Activated T-cell treated with anti-CD3 and anti-CD28 coated beads, Interleukin-2, amount 50 U/mL, for 24 hours (primary cell): ENCODE measurements at places on chromosomes 11 and 22.

GRCh38 chr11:782264-783174 is 5.2 kb upstream of the GATD1 start:
- no peak for DNase-seq
- no peak overlapping the region for H3K4me3 ChIP-seq
- peaks cover 34% of the 10 kb centered on the region for H3K36me3 ChIP-seq

GRCh38 chr11:57434640-57435546 is 8.0 kb upstream of the SLC43A3 start:
- H3K27ac ChIP-seq = no peak overlapping the region
- DNase-seq = no peak
- no peak overlapping the region for H3K4me3 ChIP-seq
- no peaks in the 10 kb centered on the region for H3K36me3 ChIP-seq

GRCh38 chr11:131814108-131814507 is 443.7 kb downstream of the NTM start:
- H3K36me3 ChIP-seq = no peaks in the 10 kb centered on the region
- no peaks in the 10 kb centered on the region for H3K27me3 ChIP-seq
- DNase-seq = no peak
- no peak overlapping the region for H3K27ac ChIP-seq

DNA sequence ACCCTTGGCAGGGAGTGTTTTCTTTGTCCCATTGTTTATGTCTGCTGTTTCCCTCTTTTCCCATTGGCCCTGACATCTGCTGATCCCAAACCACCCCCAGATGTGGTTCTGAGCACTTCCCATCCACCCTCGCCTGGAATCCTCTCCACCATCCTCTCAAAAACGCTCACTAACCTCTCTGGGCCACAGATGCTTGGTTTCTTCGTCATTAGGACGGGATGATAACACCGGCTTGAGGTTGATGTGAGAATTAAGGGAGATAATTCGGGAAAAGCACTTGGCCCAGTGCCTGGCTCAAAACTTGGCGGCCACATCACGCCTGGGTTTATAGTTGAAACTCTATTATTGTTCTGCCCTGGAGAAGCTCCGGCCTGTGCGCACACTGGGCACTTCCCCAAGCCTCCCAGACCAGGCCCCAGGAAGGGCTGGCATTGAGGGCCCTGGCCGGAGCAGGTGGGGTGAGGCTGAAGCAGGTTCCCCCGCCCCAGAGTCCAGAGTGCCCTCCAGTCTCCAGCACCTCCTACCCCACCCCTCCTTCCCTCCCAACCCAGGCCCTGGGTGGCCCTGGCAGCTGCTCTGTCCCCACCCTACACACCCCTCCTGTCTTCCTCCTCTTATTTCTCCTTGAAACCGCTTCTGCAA is 63.7 kb downstream of the CYTH4 start:
- H3K4me1 ChIP-seq = peaks cover 2% of the 10 kb centered on the region
- no peak overlapping the region for H3K4me3 ChIP-seq
- no peaks in the 10 kb centered on the region for H3K27me3 ChIP-seq
- H3K36me3 ChIP-seq = no peaks in the 10 kb centered on the region

GRCh38 chr22:43256976-43257545 is 70.1 kb upstream of the TTLL12 start:
- peaks cover 20% of the 10 kb centered on the region for H3K27me3 ChIP-seq
- no peak overlapping the region for H3K4me3 ChIP-seq
- no peak overlapping the region for H3K27ac ChIP-seq
- peaks cover 9% of the 10 kb centered on the region for H3K4me1 ChIP-seq
- no peak for DNase-seq
